ENCODE measurements at places on chromosomes 7 and 10.

DNA sequence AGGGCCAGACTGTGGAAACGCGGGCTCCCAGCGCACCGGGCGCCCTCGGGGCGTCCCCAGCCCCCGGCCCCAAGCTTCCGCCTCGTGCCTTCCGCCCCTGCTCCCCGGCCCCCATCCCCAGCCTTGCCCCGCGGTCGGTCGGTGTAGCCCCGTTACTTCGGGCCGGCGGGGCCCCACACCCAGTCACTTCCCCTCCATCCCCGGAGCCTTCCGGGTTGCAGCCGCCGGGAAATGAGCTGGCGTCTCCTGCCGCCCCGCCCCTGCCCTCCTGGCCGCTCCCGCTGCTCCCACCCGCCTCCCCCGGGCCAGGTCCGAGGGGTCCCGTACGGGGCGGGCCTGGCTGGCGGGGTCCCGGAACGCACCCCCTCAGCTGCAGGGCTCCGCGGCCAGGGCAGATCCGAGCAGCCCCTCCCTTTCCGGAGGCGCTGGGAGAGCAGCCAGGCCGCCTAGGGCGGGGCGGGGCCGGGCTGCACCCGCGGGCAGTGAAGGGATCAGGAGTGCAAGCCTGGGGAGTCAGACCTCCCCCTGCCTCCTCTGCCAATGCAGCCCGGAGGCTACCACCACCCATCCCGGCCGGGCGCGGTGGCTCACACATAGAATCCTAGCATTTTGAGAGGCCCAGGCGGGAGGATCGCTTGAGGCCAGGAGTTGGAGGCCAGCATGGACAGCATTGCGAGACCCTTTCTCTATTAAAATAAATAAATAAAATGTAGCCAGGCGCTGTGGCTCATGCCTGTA, 709 bp downstream of the ARPC1B start:
- DNase-seq = peak; percentile 85

- no peak for DNase-seq
Measured at GRCh38 chr10:117427356-117427755, 52.1 kb upstream of the PDZD8 start.

DNA sequence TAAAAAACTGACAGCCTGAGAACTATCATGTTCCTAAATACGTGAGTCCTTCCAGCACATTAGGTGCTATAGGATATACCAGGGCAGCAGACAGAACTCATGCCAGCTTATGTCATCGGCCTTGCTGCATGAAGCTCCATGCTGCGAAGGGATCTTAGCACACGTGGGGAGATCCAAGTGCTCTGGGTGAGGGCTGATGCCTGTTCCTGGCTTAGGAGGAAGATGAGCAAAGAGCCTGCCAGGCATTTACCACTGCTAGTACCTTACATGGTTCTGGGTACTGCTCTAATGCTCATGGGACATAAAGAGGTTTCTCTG, 43.2 kb downstream of the SVIL start:
- no peak for DNase-seq

DNA sequence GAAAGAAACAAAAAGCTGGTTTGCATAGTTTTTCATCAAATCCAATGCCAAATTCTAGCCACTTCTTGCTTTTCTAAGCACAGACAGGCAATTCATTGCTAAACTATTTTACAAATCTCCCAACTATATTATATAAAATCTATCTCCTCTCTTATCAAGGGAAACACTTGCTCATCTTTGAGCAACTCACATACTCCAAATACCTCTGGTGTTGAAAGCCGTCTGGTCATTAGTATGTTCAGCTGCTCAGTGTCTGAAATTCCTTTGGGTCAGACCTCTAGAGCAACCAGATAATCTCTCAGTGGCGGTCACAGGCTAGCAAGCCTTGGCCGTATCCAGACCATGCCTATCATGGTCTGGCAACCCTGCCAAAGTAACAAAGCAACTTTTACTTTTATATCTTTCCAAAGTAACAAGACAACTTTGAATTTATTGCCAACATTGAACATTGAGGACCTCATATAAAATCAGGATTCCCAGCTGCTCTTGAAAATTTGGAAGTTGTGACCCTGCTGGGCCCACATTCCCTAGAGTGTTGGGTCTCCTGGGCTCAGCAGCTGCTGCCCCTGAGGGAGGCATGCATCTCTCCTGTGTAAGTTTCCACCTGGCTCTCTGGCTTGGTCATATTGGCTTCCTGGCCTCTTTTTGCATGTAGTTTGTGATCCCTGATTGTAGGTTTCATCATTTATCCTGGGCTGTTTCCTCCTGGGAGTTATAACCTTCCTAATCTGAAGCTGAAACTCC, 56.8 kb upstream of the LANCL2 start:
- DNase-seq = no peak

- no peak for DNase-seq
Measured at GRCh38 chr7:7793249-7793648, 74.8 kb upstream of the RPA3 start.

DNA sequence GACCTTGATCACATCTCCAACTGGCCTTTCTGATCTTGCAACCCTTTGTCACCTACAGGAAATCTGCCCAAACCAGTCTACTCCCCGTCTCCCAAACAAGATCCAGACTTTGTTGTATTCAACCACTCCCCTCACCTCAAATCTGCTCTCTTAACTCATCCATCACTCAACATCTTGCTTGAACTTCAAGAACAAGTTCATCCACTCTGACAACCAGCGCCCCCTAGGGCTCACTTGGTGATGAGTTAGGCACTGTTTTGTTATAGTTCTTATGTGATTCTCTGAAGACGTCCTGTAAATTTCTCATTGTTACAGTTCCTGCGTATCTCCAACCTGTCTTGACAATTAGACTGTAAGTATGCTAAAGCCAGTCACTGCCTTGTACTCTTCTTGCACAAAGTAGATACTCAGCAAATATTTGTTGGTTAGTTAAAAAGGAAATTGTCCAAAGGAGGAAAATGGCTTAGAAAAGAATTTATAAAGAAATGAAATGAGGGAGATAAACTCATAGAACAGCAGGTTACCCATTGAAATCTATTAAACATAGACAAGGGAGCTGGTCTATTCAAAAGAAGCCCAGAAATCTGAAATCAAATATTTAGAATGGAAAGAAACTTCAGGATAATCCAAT, 5.3 kb downstream of the FRMD4A start:
- peak; percentile 90 for DNase-seq

DNA sequence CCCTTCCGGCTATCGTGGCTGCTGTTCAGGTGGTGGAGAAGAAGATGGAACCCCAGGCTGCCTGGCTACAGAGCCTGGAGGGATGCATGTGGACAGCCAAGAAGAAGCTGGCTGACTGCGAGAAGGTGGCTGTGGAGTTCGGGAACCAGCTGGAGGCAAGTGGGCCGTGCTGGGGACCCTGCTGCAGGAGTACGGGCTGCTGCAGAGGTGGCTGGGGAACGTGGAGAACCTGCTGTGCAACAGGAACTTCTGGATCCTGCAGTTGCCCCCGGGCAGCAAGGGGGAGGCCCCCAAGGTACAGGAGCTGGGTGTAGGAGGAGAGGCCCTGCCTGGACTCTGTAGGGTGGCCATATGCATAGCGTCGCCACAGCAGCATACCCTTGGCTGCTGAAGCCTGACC, 25.6 kb downstream of the ZNF783 start:
- no peak for DNase-seq

- no peak for DNase-seq
Measured at GRCh38 chr10:94571528-94571927, 25.9 kb downstream of the HELLS start.

DNA sequence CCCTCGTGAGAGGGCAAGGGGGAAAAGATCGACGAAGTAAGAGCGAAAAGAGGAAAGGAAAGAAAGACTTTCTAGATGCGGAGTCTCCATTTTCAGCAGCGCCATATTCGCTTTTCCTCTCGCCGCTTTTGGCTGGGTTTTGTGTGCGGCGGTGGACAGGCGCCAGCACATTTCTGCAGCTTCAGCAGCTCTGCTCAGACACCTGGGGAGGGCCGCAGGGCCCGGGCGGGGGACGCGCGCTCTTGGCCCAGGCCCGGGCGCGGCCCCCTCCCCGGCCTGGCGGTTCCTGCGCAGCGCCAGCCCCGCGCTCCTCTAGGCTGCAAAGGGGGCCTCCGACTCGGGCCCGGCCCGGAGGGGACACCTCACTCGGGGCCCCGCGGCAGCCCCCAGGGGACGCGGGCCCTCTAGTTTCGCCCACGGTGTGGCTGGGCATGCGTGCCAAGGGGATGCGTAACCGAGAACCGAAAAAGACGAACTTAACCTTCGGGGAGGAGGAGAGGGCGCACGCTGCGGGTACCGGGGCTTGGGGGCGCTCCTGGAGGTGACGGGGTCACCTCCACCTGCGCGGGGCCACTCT, 34.5 kb upstream of the EBLN1 start:
- DNase-seq = peak; percentile 75

DNA sequence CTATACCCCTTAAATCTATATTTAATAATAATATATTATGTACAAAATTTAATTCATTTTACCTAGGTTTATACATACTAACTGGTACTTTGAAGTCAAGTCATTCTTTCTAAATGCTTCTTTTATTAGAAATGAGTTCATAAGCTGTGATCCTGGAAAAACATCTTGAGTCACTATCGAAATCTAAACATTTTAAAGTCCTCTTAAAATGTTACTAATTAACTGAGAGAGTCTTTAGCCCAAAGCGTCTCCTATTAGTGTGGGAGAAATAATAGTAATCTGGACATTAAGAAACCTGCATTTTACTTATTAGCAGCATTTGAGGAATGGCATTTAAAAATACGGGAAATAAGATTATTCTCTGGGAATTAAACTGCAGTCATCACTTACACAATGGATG, 142.7 kb downstream of the CTNNA3 start:
- no peak for DNase-seq

DNA sequence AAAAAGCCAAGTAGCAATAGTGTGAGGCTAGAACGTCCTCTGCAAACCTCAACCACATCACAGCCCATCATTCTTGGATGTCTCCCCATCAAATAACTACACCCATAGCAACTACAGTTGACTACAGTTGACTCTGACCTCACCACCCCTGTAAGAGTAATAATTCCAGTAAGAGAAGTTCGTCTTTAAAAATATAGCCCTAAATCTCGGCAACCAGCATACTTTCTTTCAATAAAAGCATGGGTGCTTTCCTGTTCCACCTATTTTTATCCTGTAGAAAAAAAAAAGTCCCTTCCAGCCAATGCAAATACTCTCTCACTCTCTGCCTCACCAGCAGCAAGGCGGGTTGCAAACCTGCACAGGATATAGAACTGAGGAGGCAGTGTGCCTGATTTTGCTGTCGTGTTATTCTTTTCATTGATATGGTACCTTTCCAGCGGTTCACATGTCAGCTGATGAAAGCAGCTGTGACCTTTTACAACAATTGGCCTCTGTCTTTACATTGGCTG, 187.5 kb upstream of the NFE2L3 start:
- DNase-seq = no peak

- no peak for DNase-seq
Measured at GRCh38 chr7:106777674-106778299, 87.3 kb upstream of the PIK3CG start.

DNA sequence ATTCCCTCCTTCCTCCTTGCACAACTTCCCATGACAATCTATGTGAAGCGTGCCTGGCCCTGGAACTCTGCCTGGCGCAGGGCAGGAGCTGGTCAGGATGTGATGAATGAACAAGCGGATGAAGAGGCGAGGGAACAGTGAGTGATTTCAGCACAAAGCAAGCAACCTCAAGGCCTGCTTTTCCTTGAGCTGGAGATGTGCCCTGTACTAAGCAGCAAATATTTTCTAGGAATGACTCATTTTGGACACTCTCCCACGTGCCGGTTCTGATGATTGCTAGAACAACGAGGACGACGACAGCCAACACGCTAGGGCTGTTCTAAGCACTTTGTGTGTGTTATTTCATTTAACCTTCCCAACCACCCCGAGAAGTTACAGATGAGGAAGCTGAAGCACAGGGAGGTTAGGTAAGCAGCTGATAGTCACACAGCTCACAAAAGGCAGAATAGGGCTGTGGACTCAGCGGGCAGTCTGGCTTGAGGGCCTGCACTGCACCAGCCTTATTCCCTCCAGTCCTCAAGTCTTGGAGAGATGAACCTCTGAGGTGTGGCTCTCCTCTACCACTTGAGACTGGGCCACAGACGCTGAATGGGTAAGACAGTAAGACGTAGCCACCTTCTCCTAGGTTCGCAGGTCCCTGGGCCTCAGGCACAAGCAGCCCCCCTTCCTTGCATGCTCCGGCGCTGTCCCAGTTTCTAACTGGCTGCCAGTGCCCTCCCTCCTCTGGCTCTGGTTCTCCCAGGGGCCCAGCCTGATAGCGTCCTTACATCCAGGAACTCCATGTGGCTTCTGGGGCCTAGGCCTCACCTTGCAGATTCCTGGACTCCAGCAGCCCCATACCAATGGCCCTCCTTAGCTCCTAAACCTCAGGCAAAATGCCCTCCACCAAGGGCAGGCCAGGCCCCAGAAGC, 59.0 kb downstream of the YKT6 start:
- no peak for DNase-seq

GRCh38 chr10:26759008-26759407, 61.5 kb downstream of the PDSS1 start:
- no peak for DNase-seq

GRCh38 chr10:124724279-124725027, 19.7 kb downstream of the FAM53B start:
- DNase-seq = no peak

DNA sequence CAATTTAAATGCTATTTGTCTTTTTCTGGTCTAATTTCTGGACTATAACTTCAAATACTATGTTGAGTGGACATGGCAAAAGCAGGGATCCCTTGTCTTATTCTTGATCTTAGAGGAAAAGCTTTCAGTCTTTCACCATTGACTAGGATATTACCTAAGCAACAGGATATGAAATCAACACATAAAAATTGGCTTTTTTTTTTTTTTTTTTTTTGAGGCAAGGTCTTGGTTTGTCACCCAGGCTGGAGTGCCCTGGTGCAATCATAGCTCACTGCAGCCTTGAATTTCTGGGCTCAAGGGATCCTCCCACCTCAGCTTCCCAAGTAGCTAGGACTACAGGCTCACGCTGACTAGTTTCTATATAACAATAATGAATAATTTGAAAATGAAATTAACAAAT, 90.8 kb downstream of the JMJD1C start:
- DNase-seq = no peak

DNA sequence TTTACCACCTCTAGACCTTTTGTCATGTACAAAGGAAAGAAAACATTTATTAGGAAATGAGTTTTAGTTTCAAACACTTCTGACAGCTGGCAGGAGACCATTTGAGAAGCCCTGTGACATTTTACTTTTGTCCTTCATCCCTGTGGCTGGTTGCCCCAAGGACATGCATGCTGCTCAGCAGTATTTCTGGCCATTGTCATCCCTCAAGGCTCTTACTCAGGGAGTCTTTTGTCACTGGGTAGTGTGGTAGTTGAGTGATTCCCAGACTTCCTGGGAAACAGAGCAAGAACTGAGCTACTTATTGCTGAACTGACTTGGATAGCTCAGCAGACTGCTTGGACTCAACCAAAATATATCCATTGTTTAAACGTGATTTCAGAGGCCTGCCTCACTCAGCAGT, 142.8 kb downstream of the LRRC4 start:
- no peak for DNase-seq

All from endodermal cell (in vitro differentiated cells).